ENCODE measurements at places on chromosomes 1 and 21.

DNA sequence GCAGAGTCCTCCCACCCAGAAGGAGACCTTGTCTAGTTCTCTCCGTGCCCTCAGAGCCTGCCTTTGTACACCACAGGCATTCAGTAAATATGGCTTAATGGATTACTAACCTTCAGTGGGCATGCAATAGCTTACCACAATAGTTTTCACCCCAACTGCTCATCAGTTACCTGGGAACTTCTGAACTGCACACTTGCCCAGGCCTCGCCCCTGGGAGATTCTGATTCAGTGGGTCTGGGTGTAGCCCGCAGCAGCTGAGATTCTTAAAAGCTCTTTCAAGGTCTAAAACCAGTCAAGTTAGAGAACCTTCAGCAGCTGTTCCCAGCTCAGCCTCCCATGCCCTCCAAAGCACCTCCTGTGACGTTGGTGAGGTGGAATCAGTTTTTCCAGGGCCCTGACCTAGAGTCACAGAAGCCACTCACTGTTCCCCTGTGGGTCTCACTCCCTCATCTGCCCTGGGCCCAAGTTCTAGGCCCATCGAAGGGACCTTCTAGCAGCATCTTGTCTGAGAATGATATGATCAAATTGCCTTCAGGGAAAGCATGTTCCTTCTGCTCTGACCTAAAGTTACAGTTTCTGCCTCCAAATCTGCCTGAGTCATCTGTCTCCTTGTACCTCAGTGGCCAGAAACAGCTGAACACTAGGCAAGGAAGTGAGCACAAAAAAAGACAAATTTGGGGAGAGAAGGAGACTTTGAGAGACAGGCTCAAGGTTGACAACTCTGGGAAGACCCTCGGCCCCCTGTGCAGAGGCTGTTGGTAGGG lies 10.8 kb downstream of the ASAP3 start:
- DNase-seq: no peak

- no peak for DNase-seq
Measured at GRCh38 chr1:236143104-236143948, 987 bp downstream of the GPR137B start.

DNA sequence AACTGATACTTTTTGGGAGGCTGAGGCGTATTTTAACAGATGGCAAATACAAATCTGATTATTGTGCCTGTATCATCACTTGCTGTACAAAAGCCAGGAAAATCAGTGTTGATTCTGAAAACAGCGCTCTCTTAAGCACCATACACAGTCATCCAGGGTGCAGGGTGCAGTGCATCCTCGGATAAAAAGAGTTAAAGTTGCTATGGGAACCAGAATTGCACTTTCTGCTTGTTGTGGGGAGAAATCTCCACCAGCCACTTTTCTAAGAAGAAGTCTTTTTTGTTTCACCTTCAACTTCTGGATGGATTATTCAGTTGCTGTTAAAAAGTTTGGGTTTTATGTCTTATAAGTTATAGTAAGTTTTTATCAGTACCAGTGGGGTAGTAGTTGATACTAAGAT lies 3.8 kb downstream of the LAMC1 start:
- DNase-seq: no peak

DNA sequence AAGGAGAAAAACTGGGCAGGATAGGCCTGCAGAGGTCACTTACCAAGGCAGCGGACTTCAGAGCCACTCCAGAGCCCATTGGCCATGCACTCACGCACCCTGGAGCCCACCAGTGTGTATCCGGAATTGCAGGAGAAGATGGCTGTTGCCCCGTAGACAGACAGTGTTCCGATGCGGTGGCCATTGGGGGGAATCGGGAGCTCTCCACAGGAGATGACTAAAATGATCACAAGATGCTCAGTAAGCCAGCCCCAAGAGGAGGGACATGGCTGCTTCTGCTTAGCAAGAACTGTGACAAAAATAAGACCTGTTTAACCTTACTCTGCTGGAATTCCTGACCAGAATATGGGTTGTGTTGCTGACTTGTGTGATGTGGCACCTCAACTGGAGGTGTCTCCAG lies 96.9 kb downstream of the ZSCAN20 start:
- DNase-seq: no peak

DNA sequence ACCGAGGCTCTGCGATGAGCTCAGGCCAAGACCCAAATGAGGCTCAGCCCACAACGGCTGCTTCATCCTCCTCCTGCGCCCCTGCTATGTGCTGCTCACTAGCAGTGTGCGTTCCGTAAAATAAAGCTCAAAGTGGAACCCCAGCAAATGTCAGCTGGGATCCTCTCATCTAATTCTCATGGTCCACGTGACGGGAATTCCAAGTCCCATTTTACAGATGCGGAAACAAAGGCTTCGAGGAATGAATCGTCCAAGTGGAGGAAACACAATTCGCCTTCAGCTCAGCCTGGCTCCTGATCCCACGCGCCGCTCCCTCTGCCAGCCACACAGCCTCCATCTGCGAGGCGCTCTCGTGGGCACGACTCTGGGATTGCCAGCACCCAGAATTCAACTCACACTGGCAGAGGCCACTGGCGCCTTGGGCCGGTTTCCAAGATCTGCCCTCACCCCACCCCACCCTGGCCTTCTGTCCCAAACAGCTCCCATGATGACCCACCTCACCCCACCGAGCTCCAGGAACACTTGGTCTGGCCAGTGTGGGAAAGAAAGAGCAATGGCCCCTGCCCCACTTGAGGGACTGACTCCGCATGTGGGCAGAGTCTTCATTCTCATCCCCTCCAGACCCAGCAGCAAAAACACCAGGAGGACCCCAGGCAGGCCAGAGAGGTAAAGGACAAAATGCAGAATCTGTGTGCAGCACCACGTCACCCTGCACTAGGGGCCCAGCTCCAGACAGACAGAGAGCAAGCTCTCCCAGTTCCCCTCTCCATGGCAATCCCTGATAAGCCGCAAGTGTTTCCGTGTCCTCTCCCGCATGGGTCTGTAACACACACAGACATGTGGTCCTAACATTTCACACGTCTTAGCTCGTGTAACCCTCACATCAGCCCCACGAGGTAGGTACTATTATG lies 10.5 kb downstream of the CASZ1 start:
- no peak for DNase-seq

- no peak for DNase-seq
Measured at GRCh38 chr1:200143347-200143746, 115.8 kb downstream of the NR5A2 start.
